ENCODE measurements at places on chromosomes 5 and 9. TPM values are rescaled to one million over a fixed set of nuclear protein-coding genes. Genes with fewer than 3 reads are reported as not detected.

DNA sequence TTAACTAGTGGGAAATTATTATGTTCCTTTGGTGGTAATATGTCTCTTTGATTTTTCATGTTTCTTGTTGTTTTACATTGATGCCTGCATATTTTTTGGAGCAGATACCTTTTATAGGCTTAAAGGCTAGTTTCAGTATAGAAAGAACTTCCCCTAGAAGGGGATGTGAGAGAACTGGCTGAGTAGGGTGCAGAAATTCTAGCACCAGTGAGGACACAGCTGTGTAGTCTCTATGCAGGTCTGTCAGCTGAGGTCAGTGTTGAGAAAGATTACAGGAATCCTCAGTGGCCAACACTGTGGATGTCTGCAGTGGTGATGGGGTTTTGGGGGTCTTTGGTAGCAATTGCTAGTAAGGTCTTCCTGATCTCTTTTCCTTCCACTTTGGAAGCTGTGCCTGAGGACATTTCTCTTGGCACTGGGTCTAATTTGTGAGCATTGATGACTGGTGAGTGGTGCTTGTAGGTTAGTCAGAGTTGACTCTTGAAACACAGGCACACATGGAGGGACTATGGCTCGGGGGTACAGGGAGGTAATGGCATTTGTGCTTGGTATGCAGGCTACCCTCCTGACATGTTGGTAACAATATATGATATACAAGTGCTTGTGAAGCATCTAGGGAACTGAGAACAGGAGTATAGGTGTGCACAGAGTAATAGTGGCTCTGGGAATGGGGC lies 221.4 kb downstream of the SPATA31D1 start:
- DNase-seq = no peak

- DNase-seq = no peak
Measured at GRCh38 chr5:104538734-104539133, 976.1 kb upstream of the NUDT12 start.

DNA sequence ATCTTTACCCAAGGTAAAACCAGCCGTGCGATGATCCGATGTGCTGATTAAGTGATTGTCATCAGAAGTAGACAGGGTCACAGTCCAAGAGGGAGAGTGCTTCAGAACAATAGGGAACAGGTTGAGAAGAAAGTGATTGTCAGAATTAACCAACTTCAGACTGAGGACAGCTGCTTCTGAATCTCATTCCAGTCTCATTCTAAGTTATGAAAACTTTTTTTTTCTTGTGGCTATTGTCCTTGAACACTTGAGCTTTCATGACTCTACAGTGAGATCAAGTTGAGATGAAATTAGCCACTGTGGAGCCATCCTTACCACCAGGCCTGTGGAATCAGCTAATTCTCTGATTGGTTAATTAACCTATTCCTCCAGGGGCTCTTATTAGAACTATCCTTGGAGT lies 159.9 kb upstream of the WWC1 start:
- DNase-seq = no peak

GRCh38 chr5:79181419-79182022 lies 54.4 kb upstream of the JMY start:
- DNase-seq = no peak

DNA sequence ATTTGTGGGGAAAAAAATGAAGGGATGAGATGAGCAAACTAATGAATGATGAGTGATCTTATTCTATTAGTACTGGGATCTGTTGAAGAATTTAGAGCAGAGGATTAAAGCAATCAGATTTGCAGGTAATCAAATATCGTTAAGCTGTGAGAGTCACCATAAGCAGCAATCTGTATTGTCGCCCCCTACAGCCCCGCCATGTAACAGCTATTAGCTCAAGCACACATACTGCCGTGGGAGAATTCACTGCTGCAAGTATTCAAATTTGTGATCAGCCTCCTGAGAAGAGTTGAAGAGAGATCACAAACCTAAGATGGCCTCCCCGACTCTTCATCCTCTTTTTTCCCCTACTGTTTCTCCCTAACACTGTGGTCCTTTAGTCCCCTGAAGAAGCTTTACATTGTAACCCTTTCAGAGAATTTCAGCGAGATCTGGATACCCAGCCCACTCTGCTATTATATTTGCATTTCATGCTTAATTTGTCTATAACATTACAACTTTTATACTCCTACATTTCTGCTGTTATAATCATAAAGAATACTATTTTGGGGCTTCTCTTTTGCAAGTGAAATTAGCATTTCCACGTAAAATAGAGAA lies 28.5 kb upstream of the PHF24 start:
- DNase-seq = peak; percentile 4

GRCh38 chr9:131685753-131686706 lies 53.8 kb downstream of the RAPGEF1 start:
- DNase-seq = no peak

- DNase-seq = no peak
Measured at GRCh38 chr5:73312146-73312871, 136.3 kb downstream of the FOXD1 start.

DNA sequence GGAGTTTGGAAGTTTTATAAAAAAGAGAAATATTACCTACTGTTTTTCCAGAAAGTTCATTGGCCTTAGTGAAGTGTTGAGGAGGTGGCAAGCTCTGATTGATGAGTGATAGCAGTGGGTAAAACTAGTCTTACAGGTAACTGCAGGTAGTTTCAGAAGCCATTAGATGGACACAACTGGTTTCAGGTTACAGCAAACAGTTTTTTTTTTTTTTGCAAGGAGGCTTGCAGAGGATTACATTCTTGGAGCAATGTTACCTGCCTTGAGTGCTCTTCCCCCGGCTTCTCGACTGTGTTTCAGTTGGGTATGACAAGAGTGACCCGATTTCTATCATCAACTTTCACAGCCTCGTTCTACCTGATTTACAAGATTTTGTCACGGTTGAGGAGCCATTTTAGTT lies 333.4 kb downstream of the YTHDC2 start:
- DNase-seq = no peak

DNA sequence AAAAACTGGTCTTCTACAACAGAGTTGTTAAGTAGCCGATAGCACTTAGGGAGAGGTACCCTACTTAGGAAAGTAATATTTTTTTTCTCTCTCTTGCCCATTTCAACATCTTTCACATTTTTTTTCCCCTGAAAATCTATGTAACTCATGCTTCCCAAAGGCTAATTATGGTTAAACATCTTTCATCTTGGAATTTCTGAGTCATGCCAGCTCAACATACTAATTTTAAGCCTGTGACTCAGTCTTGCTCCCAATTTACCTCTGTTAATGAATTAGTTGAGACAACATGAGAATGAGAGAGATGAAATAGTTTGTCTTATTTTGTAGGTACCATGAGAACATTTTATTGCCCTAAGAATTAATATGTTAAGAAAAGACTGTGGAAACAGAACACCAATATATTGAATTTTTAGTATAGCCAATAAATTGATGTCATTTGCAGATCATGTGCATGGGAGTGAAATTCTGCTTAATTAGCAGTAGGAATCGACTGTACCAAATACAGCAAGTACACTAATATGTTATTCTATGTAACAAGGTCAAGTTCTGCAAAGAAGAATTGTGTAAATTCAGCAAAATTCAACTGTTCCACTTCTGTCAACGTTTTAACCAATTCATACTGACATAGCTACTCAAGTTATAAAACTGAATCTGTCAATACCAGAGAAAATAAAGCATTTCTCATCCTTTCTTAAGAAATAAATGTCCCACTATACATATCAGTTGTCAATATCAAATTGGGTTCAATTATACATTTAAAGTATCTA lies 550.0 kb downstream of the PTPRD start:
- no peak for DNase-seq

DNA sequence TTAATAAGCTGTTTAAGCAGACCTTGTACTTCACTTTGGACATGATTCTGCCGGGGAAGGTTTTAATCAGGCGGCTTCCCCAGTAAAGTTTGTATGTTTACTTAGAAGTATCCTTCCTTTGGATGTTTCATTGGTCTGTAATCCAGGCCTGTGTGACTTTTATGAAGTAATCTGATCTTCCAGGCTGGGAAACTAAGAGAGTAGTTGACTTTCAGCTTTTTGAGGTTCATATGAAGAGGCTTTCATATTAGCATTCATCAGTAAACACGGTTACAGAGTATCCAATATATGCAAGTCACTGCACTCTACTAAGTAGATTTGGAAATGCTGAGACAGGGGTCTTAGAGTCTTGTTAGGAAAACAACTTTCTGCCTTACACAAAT lies 1.1 kb downstream of the DNAJC21 start:
- DNase-seq = no peak

DNA sequence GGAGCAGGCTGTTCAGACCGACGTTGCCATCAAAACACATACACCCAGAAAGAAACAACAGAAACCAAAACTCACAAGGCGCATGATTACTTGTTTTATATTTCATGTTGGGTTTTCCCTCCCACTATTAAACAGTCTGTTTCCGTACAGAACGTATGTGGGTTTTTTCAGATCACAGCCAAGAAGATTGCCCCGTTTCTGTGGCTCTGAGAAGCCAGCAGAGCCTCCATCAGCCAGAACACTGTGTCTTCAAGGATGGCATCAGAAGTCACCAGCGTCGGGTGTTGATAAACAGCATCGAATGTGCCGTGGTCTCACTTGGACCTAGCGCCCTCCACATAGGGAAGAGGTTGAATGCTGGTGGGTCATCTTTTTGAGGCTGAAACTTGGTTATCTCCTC lies 42.8 kb downstream of the FAM78A start:
- DNase-seq = no peak

DNA sequence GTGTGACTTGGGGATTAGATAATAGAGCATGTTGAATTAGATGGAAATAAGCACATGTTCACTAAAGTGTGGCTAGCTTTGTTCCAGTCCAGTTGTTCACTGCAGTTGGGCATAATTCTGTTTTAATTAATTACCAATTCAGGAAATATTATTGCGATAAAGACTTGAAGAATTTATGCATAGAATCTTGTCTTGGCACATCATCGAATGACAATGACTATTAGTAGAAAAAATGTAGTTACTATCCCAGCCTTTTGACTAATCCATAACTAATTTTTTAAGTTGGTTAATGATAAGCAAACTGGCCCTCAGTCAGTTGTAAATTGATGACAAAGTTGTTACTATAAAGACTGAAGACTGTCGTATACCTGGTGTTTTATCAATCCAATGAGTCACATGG lies 10.5 kb downstream of the LNPEP start:
- DNase-seq = no peak

The FCN2 gene
- polyA plus RNA-seq = 0.45 TPM

The PDCD1LG2 gene
- 0.13 TPM for polyA plus RNA-seq

The LCN10 gene
- 1.5 TPM for polyA plus RNA-seq

The LRRC70 gene
- 7.0 TPM for polyA plus RNA-seq

The DRD1 gene
- 0.04 TPM for polyA plus RNA-seq
